Inflammatory macrophage (primary cell): ENCODE measurements at places on chromosomes 5 and 9.

DNA sequence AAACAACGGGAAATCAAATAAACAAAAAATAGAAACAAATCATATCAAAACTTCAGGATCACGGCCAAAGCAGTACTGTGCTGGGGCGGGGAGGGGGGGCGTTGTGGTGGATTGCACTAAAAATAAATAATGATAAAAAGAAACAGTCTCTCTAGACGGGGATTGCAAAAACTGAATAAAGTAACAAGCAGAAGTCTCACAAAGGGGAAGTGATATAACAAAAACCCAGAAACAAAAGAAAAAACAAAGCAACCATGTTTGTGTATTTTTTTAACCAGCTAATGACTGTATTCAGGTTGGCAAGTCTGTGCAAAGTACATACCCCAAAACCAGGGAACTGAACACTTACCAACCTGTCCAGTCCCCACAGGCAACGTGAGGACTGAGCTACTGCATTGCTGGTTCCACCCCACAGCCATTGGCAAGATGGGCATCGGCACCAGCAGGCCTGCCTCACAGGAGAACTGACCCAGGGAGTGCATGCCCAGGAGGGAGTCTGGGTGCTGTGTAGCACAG is 24.1 kb downstream of the BICD2 start:
- peak; percentile 71 for DNase-seq

- DNase-seq, result no peak
Observed at GRCh38 chr5:980966-981365, 27.6 kb upstream of the NKD2 start.

DNA sequence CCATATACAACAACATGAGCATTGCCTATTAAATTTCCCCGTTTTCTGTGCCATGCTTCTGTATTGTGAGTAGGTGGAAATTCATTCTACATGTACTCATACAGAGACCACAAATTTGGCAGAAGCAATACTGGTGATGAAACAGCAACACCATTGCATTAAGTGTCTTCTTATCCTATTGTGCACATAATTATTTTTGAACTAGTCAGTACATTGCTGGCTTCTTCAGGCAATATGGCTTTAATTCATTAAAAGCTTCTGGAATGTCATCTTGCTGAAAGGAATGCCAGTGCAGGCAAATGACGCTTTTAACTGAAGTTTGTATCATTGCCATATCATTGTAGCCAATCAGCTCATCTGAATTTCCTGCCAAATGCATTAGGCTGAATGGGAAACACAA is 82.6 kb downstream of the KIAA1958 start:
- DNase-seq, result peak; percentile 30

GRCh38 chr5:151448038-151448985 is 909 bp downstream of the SLC36A1 start:
- peak; percentile 48 for DNase-seq

DNA sequence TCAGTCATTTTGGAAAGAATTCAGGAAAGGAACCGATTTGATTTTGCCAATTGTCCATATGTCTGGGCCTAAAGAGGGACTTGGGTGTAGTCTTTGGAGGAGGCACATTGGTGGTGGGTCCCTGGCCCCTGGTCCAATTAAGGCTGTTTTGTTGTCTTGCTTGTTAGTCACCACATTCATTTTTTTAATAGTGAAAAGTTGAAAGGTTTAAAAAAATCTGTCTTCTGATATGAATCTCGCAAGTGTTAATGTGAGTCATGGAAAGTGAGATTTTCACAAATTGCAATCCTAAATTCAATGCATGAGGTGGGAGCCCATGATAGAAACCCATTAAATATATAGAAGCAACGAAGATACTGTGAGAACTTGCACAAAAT is 165.9 kb upstream of the OTULINL start:
- no peak for DNase-seq

DNA sequence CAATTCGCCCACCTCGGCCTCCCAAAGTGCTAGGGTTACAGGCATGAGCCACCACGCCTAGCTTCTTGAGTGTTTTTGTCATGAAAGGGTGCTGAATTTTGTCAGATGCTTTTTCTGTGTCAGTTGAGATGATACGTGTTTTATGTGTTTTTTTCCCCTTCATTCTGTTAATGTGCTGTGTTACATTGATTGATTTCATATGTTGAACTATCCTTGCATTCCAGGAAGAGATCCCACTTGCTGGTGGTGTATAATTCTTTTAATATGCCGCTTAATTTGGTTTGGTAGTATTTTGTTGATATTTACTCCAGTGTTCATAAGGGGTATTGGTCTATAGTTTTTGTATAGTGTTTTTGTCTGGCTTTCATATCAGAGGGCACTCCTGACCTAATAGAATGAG is 13.6 kb downstream of the ZBTB43 start:
- DNase-seq, result no peak

DNA sequence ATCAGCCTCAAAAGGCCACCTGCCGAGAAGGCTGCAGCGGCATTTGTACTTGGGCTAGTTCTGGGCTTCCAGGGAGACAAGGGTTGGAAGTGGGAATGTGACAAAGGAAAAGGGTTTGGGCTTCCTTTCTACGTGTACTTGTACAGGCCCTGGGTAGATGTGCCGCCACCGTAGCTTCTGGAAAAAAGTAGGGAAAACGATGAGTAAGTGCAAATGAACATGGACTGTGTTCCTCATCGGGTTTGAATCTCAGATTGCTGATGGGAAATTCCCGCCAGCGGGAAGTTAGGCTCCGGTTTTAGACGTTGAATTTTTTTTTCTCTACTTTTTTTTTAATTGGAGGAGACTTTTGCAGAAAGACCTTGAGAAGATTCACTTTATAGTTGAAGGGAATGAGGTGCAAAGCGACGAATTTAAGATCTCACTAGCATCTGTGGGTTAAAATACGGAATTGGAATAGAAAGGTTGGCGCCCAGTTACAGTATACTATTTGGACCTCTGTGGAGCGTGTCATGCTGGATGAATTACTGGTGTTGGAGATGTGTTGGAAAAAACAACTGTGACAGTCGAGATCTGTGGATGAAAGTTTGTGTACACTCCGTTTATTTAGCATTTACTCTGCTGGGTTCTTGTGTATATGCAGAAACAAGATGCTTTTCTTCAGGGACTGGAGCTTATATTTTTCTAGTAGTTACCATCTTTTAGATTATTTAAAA is 1.2 kb downstream of the G3BP1 start:
- DNase-seq, result peak; percentile 27

GRCh38 chr9:5278486-5278885 is 26.0 kb downstream of the RLN2 start:
- no peak for DNase-seq

DNA sequence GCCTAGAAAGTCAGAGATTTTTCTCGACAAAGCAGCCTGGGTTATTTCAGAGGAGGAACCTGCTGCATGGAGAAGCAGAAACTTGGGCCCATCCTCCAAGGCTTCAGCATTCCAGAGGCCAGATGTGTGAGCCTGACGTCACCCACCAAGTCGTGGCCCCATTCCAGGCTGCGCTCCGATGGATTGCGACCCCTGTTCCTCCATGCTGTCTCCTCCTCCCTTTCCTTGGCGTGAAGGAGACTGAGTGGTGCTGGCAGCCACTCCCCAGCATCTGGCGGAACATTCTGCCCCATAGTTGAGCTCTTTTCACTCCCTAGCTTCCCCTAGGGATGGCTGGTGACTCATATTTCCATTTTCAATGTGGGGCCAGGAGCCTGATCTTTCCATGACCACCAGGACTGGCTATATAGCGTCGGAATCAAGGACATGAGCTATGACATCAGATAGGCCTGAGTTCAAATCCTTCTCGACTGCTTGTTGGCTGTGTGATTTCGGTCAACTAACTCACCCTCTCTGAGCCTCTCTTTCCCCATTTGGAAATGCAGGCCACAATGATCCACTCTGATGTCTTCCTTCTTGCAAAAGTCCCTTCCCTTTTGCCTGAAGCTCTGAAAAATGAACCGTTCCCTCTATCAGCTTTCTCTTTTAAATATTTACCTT is 24.5 kb upstream of the DUSP1 start:
- no peak for DNase-seq

DNA sequence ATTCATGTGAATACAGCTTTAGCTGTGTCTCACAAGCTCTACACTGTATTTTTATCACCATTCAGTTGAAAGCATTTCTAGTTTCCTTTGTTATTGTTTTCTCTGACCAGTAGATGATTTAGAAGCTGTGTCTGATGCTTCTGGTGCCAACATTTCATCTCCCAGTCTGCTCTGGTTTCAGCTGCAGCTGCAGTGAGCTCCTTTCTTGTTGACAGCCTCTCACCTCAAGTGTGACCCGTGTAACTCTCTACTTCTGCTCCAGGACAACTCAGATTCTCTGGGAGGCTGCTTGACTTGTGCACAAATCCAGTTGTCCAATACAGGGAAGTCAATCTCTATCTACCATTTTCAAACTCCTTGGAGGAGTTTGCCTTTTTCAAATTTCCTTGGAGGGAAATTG is 504.8 kb downstream of the DIRAS2 start:
- DNase-seq, result no peak

GRCh38 chr9:93259490-93260262 is 75.7 kb downstream of the WNK2 start:
- no peak for DNase-seq

GRCh38 chr9:127555840-127556820 is 55.9 kb upstream of the STXBP1 start:
- DNase-seq, result peak; percentile 87

GRCh38 chr5:9523090-9523823 is 22.6 kb downstream of the SEMA5A start:
- DNase-seq, result no peak

- no peak for DNase-seq
Observed at GRCh38 chr5:74521401-74521800, 119.1 kb downstream of the ENC1 start.

DNA sequence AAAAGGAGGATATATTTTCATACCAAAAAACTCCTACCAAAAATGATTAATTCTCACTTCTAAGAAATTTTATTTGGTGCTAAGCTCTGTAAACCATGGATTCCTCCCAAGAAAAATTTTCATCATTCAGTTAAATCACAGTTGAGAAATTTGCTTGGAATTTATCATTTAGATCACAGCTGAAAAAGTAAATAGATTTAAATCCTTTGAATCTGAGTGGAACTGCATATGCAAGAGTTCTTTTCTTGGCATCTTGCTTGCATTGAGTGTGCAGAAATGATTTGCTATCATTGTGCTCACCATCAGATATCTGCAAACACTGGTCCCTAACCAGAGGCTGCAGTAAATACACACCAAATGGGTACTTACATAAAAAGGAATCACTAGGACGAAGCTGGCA is 836.1 kb upstream of the CDH6 start:
- DNase-seq, result no peak

- peak; percentile 86 for DNase-seq
Observed at GRCh38 chr9:114616684-114617520, 5.8 kb downstream of the TMEM268 start.
